ENCODE measurements at places on chromosomes 6 and 20.

GRCh38 chr6:169702840-169703246, 917 bp downstream of the C6orf120 start:
- no peak for DNase-seq

GRCh38 chr20:49729780-49730179, 16.1 kb upstream of the B4GALT5 start:
- DNase-seq: no peak

GRCh38 chr6:144008120-144008811, at the start of gene PLAGL1:
TSS of gene PLAGL1 (minus strand) at chr6:144008259. CDS start at chr6:143948136, 60,123 bp downstream.
- DNase-seq: no peak

DNA sequence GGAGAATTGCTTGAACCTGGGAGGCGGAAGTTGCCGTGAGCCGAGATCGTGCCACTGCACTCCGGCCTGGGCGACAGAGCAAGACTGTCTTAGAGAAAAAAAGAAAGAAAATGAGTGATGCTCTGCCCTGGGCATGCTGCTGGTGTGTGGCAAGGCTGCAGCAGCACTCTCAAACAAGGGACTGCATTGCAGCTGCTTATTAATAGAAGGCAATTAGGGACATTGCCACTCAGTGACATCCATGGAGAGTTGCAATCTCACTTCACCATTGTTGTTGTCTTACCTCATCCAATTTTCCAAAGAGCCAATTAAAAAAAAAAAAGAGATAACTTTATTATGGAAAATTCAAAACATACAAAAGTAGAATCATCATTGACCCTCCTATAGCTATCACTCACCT, 131.1 kb downstream of the LRRC1 start:
- no peak for DNase-seq

DNA sequence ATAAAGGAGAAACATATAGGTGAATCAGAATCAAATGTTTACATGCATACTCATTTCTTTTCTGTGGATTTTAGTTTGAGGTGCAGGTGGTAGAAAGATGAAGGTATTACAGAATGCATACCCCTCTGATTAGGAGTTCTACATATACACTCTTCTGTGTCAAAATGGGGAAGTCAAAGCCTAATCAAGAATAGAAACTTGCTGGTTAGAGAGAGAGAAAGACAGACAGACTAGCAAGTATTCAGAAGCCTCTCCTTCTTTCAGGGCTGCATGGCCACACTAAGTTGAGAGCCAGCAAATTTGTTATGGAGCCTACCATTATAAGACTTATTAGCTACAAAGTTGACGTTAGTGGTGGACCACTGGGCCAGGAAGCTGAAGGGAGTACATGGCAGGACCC, 358.3 kb upstream of the EYS start:
- DNase-seq: no peak

DNA sequence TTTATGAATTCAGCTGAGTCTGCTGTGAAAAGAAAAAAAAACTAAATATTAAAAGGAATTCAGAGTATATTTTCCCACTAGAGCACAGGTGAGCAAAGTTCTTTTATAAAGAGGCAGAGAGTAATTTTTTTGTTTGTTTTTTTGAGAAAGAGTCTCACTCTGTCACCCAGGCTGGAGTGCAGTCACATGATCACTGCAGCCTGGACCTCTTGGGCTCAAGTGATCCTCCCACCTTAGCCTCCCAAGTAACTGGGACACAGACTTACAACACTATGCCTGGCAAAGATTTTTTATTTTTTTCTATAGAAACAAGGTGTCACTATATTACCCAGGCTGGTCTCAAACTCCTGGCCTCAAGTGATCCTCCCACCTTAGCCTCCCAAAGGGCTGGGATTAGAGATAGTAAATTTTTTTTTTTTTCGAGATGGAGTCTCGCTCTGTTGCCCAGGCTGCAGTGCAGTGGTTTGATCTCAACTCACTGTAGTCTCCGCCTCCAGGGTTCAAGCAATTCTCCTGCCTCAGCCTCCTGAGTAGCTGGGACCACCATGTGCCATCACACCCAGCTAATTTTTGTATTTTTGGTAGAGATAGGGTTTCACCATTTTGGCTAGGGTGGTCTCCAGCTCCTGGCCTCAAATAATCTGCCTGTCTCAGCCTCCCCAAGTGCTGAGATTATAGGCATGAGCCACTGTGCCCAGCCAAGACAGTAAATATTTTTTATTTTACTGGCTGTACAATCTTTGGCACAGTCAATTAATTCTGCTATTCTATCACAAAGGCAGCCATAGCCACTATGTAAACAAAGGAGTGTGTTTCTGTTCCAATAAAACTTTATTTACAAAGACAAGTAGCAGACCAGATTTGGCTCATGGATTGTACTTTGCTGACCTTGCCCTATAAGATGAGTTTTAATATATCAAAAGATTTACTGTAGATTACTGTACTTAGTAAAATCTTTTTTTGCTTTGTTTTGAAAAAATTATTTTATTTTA, 14.5 kb upstream of the B4GALT5 start:
- DNase-seq: no peak

GRCh38 chr6:11722220-11722619, 56.4 kb downstream of the ADTRP start:
- no peak for DNase-seq

Data from CD4-positive, alpha-beta T cell (primary cell).